ENCODE measurements at places on chromosomes 1 and 21.

DNA sequence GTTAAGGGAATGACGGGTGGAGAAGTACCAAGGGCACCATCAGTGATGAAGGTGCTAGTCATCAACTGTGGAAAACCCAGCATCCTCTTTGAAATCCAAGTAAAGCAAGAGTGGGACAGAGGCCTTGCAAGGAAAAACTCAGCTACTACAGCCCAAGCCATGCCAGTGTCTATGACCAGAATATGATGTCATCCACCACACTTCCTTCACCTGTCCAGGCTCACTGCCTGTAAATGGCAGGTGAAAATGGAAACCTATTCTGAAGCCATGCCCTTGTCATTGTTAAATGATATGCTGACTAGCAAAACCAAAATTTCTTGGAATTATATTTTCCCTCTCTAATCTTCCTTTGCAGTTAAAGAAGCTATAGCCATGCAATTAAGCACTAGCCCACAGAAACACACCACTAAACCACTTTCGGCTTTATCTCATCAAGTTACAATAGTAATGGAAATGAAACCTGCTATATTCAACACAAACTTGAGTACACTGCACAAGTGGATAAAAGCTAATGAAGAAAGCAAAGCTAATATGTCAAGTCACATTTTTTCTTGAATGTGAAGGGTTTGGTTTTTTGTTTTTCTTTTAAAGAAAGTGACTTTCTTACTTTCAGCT lies 96.3 kb upstream of the RALGPS2 start:
- no peak for DNase-seq

GRCh38 chr1:5296557-5297179 lies 642.3 kb downstream of the AJAP1 start:
- DNase-seq, result peak; percentile 22

- DNase-seq, result no peak
Measured at GRCh38 chr21:29506947-29507346, 208.2 kb downstream of the BACH1 start.

- DNase-seq, result no peak
Measured at GRCh38 chr21:43708745-43709381, 10.1 kb upstream of the PDXK start.

- DNase-seq, result no peak
Measured at GRCh38 chr1:157487504-157487903, 64.8 kb downstream of the FCRL5 start.

GRCh38 chr1:244065063-244065793 lies 14.1 kb downstream of the ZBTB18 start:
- DNase-seq, result no peak

DNA sequence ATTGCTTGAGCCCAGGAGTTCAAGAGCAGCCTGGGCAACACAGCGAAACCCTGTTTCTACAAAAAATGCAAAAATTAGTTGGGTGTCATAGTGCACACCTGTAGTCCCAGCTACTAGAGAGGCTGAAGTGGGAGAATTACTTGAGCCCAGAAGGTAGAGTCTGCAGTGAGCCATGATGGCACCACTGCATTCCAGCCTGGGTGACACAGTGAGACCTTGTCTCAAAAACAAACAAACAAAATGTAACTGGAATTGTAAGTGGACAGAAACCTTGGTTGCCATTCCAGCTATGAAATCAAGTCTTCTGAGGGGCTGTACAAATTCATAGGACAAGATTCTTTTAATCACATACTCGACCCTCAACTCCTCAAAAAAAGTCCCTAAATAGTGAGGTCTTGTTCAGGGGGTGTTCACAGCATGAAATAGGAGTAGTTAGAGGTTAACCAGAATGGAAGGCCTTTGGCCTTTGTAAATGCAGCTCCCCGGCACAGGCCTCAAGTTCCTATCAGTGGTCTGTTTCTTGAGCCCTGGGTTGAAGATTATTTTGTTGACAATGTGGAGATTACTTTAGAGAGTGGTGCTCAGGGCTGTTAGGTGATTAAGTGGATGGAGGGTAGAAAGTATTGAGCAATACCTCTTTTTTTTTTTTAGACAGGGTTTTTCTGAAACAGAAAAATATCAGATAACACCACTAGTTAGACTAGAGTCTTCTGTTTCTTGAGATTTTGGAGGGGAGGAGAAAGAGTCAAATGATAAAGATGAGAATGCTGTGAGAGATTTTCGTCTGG lies 138.7 kb upstream of the ZNF648 start:
- DNase-seq, result peak; percentile 58

DNA sequence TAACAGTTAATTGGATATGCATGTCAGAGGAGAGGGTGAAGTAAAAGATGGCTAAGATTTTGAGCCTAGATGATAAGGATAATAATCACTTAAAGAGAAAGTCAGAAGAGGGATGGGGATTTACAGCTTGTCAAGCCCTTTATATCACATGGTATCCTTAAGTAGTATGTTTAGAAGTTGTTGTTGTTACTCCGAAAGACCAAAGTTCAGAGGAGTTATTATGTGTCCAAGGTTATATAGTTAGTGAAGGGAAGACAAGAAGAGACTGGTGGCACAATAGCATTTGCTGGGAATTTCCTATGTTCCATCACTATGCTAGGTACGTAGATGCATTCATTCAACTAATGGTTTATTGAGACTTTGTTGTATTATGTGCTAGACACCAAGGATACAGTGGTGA lies 30.8 kb upstream of the AGO1 start:
- DNase-seq, result no peak

- DNase-seq, result no peak
Measured at GRCh38 chr1:7582460-7582972, 188.6 kb upstream of the VAMP3 start.

- DNase-seq, result no peak
Measured at GRCh38 chr1:80044662-80045061, 1038.1 kb upstream of the ADGRL4 start.

GRCh38 chr1:182147136-182147820 lies 85.8 kb upstream of the ZNF648 start:
- DNase-seq, result peak; percentile 37

DNA sequence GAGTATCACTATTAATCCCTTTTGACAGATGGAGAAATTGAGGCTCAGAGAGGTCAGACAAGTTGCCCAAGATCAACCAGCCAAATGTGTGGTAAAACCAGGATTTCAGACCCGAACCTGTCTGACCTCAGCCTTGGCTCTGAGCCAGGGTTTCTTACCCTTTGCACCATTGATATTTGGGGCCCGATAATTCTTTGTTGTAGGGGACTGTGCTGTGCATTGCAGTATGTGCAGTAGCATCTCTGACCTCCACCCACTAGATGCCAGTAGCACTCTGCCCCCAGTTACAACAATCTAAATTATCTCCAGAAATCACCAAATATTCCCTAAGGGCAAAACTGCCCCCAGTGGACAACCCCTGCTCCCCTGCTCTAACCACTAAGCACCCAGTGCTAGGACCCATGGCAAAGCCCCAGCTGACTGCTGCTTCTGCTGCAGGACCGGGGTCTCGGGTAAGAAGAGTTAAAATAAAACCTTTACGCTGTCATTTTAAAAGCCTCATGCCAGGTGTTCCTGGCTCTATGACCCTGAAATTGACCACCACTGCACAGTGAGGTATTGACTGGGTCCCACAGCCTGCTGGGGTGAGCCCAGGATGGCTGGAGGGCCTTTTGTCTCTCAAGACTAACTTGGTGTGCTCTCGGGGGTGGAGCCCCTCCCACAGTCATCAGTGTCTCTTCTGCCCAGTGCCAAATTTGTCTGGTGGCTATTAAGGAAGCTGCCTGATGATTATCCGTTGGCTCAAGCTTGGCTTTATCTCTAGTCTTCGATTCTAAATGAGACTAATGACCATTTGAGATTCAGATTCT lies 5.6 kb upstream of the MAN1C1 start:
- DNase-seq, result no peak
